ENCODE measurements at places on chromosomes 12 and 14. TPM values are rescaled to one million over a fixed set of nuclear protein-coding genes. Genes with fewer than 3 reads are reported as not detected.

BRMS1L gene
- 19.9 TPM for total RNA-seq

KLRK1 gene
- not detected for total RNA-seq

GRCh38 chr12:38905480-38906351 lies at the start of gene CPNE8:
CPNE8 (minus strand) TSS chr12:38905591; CDS start chr12:38905534, 57 bp downstream.
- no peaks in the 10 kb centered on the region for H3K36me3 ChIP-seq
- H3K4me3 ChIP-seq = no peak within 1 kb of the TSS
- no peaks in the 10 kb centered on the region for H3K27me3 ChIP-seq
- no peak for DNase-seq

GRCh38 chr12:52415870-52416750 lies 10.0 kb upstream of the KRT82 start:
- DNase-seq = no peak
- no peaks in the 10 kb centered on the region for H3K36me3 ChIP-seq
- H3K4me1 ChIP-seq = no peaks in the 10 kb centered on the region
- H3K27me3 ChIP-seq = no peaks in the 10 kb centered on the region

DNA sequence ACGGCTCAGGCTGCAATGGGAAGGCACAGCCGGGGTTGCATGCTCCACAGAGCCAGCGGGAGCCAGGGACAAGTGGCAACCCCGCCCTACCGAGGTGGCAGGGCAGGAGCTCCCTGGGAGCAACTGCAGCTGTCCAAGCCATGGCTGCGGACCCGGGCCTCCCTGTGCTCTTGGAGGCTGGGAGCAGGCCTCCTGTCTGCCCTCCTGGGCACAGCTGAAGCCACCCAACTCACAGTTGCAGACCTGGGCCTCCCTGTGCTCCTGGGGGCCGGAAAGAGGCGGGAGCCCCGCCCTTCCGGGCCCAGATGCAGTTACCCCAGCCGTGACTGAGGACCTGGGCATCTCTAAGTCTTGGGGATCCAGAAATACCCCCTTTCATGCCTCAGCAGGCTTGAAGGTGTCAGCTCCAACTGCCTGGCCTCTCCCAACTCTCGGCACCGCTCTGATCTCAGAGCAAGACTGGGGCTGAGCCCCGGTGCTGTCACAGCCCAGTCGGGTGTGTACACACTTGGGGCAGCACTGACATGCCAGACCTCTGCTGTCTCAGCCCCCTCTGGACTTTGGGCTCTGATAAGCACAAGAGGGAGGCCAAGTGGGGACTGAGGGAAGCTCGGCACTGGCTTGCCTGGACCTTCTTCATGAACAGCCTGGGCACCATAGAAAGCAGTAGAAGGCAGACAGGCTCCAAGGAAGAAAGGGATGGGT lies 7.5 kb upstream of the RASSF9 start:
- no peak overlapping the region for H3K4me3 ChIP-seq
- H3K27me3 ChIP-seq = no peaks in the 10 kb centered on the region
- no peak for DNase-seq
- H3K36me3 ChIP-seq = no peaks in the 10 kb centered on the region

DNA sequence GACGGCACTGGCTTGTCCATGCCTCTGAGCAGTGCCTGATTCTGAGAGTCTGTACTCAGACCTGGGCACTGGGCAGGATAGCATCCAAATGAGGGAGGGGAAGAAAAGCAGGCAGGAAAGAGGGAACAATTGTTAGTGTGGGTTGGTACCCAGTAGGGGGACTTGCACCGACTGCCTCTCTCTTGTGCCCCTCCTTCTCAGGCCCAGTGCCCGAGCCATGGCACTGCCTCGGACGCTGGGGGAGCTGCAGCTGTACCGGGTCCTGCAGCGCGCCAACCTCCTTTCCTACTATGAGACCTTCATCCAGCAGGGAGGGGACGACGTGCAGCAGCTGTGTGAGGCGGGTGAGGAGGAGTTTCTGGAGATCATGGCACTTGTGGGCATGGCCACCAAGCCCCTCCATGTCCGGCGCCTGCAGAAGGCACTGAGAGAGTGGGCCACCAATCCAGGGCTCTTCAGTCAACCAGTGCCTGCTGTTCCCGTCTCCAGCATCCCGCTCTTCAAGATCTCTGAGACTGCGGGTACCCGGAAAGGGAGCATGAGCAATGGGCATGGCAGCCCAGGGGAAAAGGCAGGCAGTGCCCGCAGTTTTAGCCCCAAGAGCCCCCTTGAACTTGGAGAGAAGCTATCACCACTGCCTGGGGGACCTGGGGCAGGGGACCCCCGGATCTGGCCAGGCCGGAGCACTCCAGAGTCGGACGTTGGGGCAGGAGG lies 2.2 kb downstream of the NAB2 start:
- no peak overlapping the region for H3K4me3 ChIP-seq
- peaks cover 9% of the 10 kb centered on the region for H3K4me1 ChIP-seq
- peaks cover 18% of the 10 kb centered on the region for H3K36me3 ChIP-seq
- no peak for DNase-seq
- H3K27me3 ChIP-seq = no peaks in the 10 kb centered on the region

GRCh38 chr14:52776816-52777215 lies 14.6 kb downstream of the GNPNAT1 start:
- H3K4me1 ChIP-seq = no peaks in the 10 kb centered on the region
- H3K4me3 ChIP-seq = no peak overlapping the region
- no peak overlapping the region for H3K27ac ChIP-seq
- no peaks in the 10 kb centered on the region for H3K27me3 ChIP-seq
- DNase-seq = no peak

KLRC1 gene
- not detected for total RNA-seq

Measured in SJCRH30 (cell line).